ENCODE measurements at places on chromosomes 16 and 17.

- DNase-seq: no peak
Observed at GRCh38 chr16:87448866-87449265, 44.0 kb downstream of the ZCCHC14 start.

GRCh38 chr16:67229906-67230808 is 3.2 kb downstream of the TMEM208 start:
- DNase-seq: no peak

DNA sequence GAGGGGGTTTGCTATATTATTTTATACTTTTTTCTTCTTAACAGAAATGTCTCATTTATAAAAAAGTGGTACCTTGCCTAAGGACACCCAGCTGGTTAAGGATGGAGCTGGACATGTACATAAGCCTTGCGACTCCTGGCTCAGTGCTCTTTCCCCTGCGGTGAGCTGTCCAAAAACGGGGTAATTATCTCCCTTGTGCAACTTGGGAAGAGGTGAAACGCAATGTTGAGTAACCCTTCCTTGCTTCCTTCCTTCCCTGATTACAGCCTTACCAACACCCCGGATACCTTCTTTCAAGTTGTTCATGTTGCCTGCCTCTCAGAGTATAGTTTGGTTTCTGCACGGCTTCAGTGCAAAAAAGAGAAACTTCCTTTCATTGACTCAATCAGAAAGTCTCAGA is 94.1 kb upstream of the XYLT1 start:
- no peak for DNase-seq

DNA sequence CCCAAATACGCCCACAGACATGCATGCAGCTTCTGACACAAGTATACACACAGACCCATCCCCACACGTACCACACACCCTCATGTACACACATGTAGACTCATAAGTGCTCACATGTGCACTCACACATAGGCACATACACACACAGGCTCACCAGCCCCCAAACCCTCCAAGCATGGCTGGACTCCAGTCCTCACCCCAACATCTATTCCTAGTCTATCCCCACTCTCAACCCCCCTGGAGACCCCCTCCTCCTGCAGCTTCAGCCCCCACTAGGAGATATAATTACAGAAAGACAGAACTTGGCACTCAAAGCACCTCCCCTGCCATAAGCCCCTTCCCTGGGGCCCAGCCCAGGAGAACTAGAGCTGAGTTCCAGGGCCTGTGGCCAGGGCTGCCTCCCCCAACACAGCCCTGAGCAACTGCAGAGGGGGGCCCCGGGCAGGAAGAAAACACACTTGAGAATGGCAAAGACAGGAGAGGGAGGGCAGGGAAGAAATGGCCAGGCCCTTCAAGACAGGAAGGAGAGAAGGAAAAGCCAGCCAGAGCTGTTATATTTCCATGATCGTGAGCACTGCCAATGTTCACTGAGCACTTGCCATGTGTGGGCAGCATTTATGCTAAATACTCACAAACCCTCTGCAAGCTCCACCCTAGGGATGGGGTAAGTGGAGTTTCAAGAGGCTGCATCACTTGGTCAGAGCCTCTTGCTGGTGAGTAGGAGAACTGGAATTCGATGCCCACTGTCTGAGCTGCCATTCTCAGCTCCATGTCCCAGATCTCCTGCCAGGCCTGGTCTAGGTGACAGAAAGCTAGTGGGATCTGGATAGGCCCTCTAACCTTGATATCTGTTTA is 224.5 kb downstream of the ZNF423 start:
- no peak for DNase-seq

- DNase-seq: peak; percentile 19
Observed at GRCh38 chr16:8963010-8963820, 491 bp downstream of the USP7 start.

DNA sequence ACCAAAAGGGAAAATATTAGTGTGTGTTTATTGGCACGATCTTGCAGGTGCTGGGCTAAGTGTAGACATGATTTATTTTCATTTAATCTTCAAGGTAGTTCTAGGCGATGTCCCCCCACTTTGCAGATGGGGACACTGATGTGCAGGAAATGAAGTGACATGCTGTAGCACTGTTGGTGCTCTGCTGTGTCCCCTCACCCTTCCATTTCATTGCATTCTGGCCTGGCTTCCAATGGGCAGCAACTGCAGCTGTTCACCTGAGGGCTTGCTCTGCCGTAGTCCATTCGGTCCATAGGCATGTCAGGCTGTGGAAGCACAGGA is 123.9 kb downstream of the PRKCB start:
- no peak for DNase-seq

GRCh38 chr17:73228748-73229236 is 32.9 kb downstream of the CPSF4L start:
- peak; percentile 33 for DNase-seq

DNA sequence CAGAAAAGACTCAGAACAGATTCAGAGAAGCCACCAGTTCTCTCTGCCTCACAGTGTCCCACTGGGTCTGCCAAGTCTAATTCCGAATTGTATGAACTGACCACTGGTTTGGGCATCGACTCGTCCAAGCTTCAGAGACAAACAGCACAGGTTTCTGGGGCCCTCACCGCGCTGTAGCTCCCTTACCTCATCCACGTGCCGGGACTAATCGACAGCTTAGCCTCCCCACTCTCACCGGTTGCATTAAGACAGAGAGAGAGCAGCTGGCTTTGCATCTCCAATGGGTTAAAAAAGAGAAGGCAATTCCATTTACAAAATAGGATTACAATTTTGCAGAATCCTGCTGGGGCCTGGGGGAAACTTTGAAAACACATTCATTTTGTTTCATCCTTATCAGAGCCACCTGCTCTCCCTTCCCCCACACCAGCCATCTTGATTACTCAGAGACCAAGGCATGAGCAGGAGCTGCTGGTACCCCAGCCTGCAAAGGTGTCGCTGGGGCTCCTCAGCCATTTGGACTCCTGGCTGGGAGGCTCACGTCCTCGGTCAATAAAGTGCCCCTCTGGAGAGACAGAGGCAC is 95.3 kb upstream of the RPL38 start:
- no peak for DNase-seq

DNA sequence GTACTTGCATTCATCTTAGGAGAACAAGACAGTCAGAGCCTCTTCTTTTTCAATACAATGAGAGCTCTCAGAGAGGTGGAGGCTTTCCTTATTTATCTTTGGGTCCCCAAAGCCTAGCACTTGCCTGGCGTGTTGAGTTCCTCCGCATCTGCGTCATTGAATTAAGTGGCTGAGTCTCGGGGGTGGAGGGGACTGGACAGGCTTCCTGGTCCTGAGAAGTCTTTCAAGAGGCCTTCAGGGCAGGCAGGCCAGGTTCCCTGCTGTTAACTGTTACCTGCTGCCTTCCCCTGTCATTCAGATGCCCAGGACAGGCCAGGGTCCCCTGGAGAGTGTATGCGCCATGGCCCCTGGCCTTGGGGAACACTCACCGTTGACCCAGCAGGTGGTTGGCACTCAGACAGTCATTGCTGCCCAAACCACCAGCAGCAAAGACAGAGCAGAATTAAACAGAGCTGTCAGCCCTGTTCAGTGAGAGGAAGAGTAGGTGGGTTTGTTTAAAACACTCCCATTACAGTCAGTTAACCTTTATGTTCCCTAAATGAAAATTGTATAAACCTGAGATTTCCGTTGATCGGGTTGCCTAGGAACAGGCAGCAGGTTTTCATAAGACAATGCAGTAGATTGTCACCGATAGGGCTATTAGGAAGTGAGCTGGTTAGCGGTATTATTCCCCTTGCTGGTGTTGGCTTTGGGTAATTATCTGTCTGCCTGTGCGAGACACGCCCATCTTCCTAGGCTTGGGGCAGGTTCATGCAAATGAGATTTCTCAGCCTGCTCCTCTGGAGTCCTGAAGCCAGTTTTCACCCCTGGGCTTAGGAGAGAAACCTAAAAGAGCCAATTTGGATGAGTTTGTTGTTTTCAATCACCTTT is 132.7 kb downstream of the CCDC182 start:
- peak; percentile 75 for DNase-seq

DNA sequence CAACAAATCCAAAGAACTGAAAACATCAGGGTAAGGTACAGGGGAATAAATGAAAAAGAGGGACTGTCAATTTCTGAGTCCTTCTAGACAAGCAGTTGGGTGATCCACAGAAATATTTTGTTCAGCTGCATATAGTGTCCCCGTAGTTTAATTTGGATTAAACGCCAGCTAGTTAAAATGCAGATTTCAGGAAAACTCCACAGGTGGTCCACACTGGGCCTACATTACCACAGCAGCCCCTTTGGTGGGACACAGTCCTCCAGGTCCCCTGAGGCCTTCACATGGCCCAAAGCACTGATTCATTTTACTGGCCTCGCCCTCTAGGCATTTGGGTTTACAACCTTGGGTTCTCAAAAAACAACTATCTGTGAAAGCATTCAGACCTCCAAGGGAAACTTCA is 4.6 kb downstream of the ARHGAP17 start:
- DNase-seq: no peak
